ENCODE measurements at places on chromosomes 2 and 18.

- no peaks in the 10 kb centered on the region for H3K27me3 ChIP-seq
- no peak overlapping the region for H3K4me3 ChIP-seq
- H3K4me1 ChIP-seq: no peaks in the 10 kb centered on the region
- no peak for DNase-seq
- no peak overlapping the region for H3K27ac ChIP-seq
These were observed 222.3 kb downstream of the SH3RF3 start for GRCh38 chr2:109351164-109351756.

GRCh38 chr2:237742614-237743013 lies 56.0 kb upstream of the RBM44 start:
- peaks cover 5% of the 10 kb centered on the region for H3K4me1 ChIP-seq
- H3K27ac ChIP-seq: no peak overlapping the region
- H3K27me3 ChIP-seq: no peaks in the 10 kb centered on the region
- H3K36me3 ChIP-seq: no peaks in the 10 kb centered on the region
- no peak overlapping the region for H3K4me3 ChIP-seq

DNA sequence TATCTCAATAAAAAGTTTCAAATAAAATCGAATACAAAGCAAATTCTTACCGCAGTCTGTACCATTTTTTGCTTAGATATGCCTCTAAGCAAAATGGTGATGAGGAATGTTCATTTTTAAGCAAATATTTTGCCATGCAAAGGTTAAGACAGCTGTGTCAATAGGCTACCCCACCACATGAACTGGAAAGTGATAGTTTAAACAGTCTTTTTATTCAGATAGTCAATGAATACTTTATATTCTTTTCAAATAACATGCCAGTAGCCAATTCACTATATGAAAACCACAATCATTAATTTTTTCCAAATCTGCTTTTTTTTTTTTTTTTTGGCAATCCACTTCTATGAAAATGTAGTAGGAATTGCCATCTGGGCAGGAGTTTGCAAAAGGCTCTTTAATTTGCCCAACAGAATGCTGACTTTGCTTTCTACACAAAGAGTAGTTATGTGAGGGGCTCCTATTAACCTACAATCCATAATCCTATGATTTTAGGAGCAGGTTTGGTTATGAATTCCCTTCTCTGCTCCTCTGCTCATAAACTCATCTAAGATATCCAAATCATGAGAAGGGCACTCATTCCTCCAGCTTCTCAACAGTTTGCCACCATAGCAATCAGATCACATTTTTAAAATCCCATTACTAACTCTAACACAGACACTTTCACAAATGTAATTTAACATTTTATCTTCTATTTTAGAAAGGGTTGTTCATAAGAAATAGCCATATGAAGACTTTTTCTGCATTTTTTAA lies 69.2 kb downstream of the SLC40A1 start:
- no peak overlapping the region for H3K4me3 ChIP-seq
- H3K27ac ChIP-seq: no peak overlapping the region
- H3K4me1 ChIP-seq: no peaks in the 10 kb centered on the region

- 0 out of 2 replicates have a peak, but pooled peaks cover 3% of the 10 kb centered on the region for H3K27me3 ChIP-seq
- H3K4me3 ChIP-seq: no peak overlapping the region
- no peaks in the 10 kb centered on the region for H3K36me3 ChIP-seq
- no peak overlapping the region for H3K27ac ChIP-seq
These were observed 81.6 kb downstream of the KIAA2012 start for GRCh38 chr2:202154613-202155012.

DNA sequence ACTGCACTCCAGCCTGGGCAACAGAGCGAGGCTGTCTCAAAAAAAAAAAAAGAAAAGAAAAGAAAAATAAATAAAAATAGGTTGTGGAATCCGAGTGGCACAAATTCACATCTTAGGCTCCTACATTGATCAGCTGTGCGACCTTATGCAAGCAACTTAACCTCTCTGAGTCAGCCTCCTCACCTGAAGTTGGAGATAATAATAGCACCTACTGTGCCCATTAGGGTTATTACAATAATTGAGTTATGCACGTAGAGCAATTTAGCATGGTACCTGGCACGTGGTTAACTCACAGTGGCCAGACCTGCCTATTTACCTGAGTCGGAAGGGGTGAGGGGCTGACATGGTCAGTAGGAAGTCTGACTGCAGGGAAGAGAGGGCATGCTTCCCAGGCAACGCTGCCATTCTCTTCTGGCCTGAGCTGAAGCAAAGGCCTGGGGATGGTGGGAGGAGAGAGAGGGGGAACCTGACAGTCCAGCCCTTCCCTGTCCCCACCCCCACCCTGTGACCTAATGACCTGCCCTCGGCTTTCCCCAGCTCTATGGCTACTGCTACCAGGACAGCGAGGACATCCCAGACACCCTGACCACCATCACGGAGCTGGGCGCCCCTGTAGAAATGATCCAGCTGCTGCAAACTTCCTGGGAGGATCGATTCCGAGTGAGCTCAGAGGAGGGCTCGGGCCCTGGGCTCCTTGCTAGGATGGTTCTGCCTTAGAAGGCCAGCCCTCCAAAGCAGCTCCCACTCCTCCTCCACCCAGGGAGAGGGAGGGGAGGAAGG lies 5.1 kb downstream of the PKDCC start:
- no peaks in the 10 kb centered on the region for H3K27me3 ChIP-seq
- no peaks in the 10 kb centered on the region for H3K36me3 ChIP-seq
- no peak for DNase-seq
- H3K4me3 ChIP-seq: no peak overlapping the region
- no peaks in the 10 kb centered on the region for H3K4me1 ChIP-seq

DNA sequence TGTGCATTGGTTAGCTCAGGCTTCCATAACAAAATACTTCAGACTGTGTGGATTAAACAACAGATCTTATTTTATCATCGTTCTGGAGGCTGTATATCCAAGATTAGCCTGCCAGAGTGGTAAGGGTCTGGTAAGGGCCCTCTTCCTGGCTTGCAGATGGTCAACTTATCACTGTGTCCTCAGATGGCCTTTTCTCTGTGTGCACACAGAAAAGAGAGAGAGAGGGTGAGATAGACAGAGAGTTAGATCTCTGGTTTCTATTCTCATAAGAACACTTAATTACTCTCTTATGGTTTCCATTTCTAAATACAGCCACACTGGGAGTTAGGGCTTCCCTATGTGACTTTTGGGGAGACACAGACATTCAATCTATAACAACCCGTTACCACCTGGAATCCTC lies 1003.5 kb downstream of the TSN start:
- no peaks in the 10 kb centered on the region for H3K4me1 ChIP-seq
- no peaks in the 10 kb centered on the region for H3K27me3 ChIP-seq
- H3K4me3 ChIP-seq: no peak overlapping the region
- no peaks in the 10 kb centered on the region for H3K36me3 ChIP-seq
- no peak overlapping the region for H3K27ac ChIP-seq
